ENCODE measurements at places on chromosomes 4 and X.

GRCh38 chr4:169286562-169287301 is 16.0 kb upstream of the SH3RF1 start:
- no peak for DNase-seq

- no peak for DNase-seq
Observed at GRCh38 chr4:123649645-123650391, 253.2 kb downstream of the SPRY1 start.

DNA sequence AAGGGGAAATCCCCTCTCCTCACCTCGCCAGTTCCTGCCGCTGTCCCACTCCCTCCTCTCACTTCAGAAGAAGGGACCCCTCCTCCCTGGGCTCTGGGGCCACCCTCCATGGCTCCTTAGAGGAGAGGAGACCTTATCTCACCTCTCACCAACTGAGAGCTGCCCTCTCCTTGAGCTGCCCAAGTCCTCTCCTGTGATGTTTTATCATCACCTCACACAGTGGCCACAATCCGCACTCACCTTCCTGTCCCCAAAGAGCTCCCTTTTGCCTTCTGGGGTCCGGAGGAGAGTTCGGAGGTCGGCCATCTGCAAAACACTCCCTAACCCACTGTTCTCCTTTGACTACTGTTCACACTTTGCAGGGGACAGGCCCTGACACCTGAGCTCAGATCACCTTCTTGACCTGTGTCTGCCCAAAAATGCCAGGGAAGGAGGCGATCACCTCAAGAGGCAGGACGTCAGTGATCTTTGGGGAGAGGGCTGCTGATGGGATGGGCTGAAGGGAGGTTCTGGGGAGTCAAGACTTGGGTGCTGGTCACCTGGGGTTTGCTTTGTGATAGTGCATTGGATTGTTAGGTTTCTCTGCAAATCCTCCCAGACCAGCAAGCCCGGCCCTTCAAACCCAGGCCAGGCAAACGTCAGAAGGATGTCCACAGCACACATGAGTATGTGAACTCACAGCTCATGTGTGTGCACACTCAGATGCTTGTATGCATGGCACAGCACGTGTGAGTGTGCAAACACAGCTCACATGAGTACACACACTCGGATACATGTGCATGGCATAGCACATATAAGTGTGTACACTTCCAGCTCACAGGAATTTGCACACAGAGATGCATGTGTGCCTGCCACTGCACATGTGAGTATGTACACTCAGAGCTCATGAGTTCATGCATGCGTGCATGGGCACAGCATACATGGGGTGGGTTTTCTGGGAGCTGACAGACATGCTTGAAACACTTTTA is 41.8 kb downstream of the HTRA3 start:
- DNase-seq = no peak

DNA sequence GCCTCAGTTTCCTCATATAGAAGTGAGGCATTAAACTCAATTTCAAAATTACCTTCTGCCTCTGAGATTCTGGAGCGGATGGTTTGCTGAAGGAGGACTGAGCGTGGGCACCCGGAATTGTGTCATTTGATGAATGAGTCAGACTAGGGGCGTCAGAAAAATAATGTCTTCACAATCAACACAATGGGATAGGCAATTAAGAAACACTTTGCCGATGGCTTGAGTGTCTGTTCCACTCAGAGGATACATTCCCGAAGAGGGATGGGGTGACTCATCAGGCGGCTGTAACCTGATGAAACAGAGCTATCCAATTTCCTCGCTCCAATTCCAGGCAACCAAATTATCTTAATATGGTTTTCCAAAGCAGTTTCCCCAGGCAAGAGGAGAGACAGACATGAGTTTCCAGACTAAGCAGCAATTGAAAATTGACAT is 1.2 kb upstream of the CHRNA9 start:
- no peak for DNase-seq

DNA sequence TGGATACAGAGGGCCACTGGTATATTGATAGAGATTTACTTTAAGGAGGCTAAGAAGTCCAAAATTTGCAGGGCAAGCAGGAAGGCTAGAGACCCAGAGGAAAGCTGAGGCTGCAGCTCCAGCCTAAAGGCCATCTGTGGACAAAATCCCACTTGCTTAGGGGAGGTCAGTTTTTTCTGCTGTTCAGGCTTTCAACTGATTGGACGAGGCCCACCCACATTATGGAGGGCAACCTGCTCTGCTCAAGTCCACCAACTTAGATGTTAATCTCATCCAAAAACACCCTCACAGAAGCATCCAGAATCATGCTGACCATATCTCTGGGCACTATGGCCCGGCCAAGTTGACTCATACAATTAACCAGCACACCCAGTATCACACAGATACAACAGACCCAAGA is 176.3 kb downstream of the EVC2 start:
- DNase-seq = no peak

All from stimulated activated CD8-positive, alpha-beta memory T cell treated with anti-CD3 and anti-CD28 coated beads, Interleukin-4, amount 100 ng/mL, for 1 hour (primary cell).